ENCODE measurements at places on chromosomes 7 and 10.

- no peak for DNase-seq
Observed at GRCh38 chr10:124596962-124597845, 135.6 kb downstream of the LHPP start.

DNA sequence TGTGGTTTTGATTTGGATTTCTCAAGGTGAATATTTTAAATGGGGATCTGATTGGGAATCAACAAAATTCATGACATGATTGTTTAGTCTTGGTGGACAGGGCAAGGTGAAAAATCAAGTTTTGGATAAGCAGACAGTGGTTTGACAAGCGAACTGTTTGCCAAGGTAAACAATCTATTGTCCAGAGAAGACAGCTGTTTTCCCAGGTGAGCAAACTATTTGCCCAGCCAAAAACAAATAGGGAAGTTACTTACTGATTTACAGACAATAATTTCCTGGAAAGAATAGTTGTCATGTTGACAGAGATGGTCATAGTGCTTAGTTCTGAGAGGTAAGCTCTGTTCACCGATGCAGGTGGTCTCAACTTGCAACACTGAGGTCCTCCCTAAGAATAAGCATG is 94.0 kb upstream of the STEAP1B start:
- no peak for DNase-seq

DNA sequence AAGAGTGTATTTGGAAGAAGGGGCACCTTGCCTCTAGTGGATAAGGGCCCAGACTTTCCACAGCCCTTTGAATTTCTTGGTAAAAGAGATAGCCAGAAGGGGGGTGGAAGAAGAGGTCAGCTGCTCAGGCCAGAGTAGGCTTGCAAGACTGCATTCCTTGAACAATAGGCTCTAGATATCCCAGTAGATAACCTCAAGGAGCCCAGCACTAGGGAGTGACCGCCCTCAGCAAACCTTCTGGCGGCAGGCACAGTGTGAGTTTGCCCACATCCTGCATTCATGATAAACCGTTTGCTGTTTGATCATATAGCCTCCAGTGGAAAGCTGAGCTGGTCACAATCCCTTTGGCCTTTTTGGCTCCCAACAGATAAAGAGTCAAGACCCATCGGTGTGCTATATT is 70.5 kb downstream of the NPY start:
- DNase-seq: no peak

DNA sequence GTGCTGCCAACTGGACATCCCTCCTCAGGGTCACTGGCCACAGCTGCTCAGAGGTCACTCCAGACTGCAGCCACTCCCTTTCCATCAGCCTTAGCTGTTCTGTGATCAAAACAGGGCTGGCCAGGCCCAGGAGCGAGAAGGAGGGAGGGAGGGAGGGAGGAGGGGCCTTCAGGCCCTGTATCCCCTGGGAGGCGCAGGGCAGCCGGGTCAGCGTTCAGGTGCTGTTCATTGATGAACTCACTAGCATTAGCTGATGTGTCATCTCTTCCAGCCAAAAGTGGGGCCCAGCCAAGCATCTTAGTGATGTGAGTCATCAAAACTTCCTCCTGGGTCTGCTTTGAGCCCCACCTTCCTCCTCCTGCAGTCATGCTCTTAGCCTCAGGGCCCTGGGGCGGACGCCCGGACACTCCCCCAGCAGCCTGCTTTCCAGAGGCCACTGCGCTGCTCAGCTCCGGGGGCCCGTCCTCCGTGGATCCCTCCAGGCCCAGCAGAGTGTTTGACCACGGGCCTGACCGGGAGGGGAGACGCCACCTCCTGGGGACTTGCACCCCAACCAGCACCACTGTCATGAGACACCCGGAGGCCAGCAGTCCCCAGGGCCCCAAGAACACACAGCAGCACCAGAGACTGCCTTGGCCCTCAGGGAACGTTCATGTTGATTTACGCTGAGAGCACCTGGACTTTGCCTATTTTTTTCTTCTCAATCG is 149.2 kb downstream of the PRKAG2 start:
- DNase-seq: no peak

DNA sequence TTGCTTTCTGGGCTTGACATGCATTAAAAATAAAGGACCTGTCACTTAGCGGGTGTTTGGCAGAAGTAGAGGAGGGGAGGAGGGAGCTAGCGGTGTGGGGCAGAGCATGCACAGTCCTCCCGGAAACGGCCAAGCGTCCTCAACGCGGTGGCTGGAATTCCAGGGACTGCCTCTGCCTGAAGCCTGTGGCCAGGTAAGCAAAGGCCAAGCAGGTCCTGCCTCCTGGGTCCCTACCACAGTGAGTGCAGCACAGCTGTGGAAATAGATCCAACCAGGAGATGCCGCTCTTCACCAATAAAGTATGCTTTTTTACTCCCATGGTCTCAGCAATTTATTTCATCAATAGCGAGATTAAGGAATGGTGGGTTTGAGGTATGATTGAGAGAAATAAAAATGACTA is 323.4 kb downstream of the WDR37 start:
- DNase-seq: no peak

GRCh38 chr7:153835103-153835502 is 217.1 kb upstream of the DPP6 start:
- DNase-seq: no peak

DNA sequence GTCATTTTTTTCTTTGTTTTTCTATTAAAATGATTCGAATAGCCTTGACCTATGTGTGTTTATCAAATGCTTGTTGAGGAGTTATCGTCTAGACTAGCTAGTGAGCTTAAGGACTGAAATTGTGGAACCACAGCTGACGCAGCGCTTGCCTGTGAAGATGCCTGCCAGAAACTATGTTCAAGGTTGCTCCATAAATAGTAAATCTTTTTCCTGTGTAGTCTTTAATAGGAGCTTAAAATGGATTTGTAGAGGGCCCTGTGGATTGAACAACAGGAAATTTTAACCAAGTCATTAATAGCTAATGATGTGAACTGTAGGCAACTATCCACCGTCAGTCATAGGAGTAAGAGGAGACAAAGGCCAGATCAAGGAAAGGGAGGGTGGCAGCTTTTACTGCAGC is 145.1 kb downstream of the GNAI1 start:
- DNase-seq: no peak

DNA sequence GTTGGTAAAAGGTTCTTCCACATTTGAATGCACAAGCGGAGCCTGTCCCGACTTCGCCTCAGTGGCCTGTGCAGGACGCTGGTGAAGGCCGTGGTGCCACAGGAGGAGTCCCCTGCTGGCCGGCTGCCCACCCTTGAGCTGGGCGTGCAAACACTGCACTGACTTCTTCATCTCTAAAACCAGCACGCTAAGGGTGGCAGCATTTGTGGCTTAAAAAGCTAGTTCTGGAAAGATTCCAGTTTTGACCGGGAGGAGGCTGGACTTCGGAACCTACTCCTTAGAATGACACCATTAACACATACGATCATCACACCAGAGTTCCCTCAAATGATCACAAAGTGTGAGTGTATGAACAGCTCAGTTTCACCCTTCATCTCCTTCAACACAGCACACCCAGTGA is 102.4 kb downstream of the SMURF1 start:
- DNase-seq: no peak

GRCh38 chr7:116969371-116969902 is 16.1 kb downstream of the ST7 start:
- no peak for DNase-seq

Data from activated naive CD4-positive, alpha-beta T cell (primary cell).